ENCODE measurements at places on chromosomes 16 and 17.

DNA sequence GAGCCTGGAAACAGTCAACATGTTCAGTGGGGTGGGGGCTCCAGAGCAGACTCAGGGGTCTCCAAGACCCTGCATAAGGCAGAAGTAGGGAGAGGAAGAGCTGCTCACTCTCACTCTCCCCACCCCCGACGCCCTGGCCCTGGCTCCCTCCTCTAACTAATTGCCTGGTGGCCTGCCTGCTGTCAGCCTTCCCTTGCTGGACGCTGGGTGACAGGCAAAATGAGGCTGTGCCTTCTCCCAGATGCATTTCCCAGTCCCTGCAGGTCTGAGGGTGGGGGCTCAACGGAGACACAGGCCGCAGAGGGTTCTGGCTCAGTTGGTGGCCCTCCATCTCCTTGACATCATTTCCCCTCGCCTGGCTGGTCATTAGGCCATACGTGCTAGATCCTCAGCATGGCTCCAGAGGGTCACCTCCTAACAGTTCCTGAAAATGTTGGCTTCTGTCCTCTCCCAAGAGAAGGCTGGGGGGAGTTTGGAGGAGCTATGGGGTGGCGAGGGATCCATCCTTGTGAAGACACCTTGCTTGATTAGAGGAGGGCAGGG, 1.4 kb downstream of the FMNL1 start:
- DNase-seq = peak; percentile 32

- peak; percentile 51 for DNase-seq
These were observed 13.6 kb downstream of the G6PC3 start for GRCh38 chr17:44084131-44084538.

DNA sequence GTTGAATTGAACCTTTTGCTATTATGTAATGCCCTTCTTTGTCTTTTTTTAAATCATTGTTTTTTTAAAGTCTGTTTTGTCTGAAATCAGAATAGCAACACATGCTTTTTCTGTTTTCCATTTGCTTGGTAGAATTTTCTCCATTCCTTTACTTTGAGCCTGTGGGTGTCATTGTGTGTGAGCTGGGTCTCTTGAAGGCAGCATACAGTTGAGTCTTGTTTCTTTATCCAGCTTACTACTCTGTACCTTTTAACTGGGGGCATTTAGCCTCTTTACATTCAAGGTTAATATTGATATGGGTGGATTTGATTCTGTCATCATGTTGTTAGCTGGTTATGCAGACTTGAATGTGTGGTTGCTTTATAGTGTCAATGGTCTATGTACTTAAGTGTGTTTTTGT, 292.0 kb downstream of the MAP2K4 start:
- DNase-seq = no peak

- peak; percentile 34 for DNase-seq
These were observed 14.6 kb upstream of the LGALS9 start for GRCh38 chr17:27616414-27616813.

DNA sequence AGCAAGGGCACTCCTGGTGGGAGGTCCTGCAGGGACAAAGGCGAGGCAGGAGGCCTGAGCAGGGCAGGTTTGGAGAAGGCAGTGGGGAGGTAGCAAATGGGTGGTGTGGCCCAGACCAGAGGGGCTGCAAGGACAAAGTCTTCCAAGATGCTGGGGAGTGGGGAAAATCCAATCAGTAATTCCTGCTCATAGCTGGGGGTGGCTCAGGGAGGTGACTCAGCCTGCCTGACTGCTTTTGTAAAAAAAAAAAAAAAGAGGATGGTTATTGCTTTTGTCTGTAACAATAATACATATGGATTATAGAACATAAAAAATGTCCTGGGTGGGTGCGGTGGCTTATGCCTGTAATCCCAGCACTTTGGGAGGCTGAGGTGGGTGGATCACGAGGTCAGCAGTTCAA, 5.2 kb downstream of the IL34 start:
- no peak for DNase-seq

GRCh38 chr17:71845337-71845736, 275.5 kb upstream of the SOX9 start:
- no peak for DNase-seq

DNA sequence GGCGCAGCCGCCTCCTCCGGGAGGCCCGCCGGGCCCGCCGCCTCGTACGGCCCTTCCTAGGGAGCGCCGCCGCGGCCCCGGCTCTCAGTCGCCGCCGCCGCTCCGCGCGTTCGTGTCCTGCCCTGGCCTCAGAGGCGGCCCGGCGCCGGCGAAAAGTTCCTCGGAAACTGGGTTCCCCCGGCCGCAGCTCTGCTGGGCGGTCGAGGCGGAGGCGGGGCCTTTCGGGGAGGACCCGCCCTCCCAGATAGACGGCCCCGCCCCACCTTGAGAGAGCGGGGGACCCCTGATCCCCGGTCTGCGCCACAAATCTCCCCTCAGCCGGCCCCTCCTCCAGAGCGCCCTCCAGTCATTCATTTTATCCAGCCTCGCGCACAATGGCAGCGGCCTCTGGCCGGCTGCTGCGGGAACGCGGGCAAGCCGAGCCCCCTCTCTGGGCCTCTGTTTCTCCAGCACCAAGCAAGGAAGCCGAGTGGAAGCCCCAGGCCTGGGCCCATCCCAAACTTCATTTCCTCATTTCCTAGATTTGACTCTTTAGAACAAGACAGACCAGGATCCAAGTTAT, at the start of gene SREBF1:
TSS of gene SREBF1 (minus strand) at position 169 of the 562 bp plus-strand sequence. CDS start 169 bp downstream, outside the sequence.
- DNase-seq = peak; percentile 77

- DNase-seq = peak; percentile 15
These were observed 39.0 kb upstream of the EMP2 start for GRCh38 chr16:10619271-10619849.

GRCh38 chr17:46194393-46195216, 1.4 kb upstream of the KANSL1 start:
- DNase-seq = peak; percentile 92

- DNase-seq = no peak
These were observed 273.5 kb upstream of the RPL38 start for GRCh38 chr17:73929860-73930430.

- DNase-seq = no peak
These were observed 467.0 kb upstream of the C16orf82 start for GRCh38 chr16:26599785-26600104.

DNA sequence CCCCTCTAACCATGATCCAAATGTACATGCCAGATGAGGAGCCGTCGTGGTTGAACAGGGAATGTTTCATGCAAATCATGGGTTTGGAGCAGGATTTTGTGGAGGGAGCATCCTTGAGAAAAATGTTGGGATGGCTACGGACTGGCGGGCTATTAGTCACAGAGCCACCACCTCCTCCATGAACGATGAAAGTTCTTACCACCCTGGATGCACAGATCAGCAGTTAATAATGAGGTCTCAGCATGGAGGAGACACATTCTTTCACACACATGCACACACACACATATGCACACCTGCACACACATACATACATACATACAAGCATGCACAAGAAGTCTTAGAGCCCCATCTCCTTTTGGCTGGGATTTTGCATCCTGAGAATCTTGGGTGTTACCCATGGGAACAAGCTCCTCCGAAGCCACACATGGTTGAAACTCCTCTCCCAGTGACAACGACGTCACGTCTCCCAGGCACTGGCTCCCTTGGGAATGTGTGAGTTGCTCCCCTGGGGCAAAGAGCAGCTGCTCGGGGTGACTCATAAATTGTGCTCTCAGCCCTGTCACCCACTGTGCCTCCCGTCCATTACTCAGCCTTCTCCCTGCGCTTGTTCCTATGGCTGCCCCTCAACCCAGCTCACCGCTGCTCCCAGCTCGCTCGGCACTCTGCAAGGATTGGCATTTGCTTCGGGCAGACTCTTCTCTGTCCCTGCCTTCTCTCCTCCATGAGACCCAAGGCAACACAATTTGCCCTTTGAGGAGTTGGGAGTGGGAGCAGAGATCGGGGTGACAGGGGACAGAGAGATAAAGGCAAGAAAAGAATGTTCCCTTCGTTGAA, 344.6 kb downstream of the SOX9 start:
- DNase-seq = no peak

GRCh38 chr17:81651692-81652091, 4.7 kb downstream of the PDE6G start:
- no peak for DNase-seq

GRCh38 chr16:21190599-21190998, 20.8 kb downstream of the ZP2 start:
- DNase-seq = no peak

GRCh38 chr17:57311281-57312216, 55.2 kb downstream of the MSI2 start:
- no peak for DNase-seq

- DNase-seq = no peak
These were observed 1.9 kb downstream of the CDK5R1 start for GRCh38 chr17:32488604-32489180.

DNA sequence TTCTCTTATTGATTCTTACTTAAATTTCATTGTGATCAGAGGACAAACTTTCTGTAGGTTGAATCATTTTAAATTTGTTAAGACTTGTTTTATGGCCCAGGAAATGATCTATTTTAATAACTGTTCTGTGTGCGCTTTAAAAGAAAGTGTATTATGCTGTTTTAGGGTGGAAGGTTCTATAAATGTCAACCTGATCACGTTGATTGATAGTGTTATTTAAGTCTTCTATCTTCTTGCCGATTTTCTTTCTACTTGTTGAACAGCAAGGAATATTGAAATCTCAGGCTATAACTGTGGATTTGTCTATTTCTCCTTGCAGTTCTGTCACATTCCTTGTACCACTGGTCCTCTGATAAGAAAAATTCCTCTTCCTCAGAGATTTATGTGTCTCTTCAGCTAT, 112.7 kb downstream of the TANC2 start:
- no peak for DNase-seq

GRCh38 chr16:11212798-11213196, 43.2 kb downstream of the SOCS1 start:
- DNase-seq = no peak

DNA sequence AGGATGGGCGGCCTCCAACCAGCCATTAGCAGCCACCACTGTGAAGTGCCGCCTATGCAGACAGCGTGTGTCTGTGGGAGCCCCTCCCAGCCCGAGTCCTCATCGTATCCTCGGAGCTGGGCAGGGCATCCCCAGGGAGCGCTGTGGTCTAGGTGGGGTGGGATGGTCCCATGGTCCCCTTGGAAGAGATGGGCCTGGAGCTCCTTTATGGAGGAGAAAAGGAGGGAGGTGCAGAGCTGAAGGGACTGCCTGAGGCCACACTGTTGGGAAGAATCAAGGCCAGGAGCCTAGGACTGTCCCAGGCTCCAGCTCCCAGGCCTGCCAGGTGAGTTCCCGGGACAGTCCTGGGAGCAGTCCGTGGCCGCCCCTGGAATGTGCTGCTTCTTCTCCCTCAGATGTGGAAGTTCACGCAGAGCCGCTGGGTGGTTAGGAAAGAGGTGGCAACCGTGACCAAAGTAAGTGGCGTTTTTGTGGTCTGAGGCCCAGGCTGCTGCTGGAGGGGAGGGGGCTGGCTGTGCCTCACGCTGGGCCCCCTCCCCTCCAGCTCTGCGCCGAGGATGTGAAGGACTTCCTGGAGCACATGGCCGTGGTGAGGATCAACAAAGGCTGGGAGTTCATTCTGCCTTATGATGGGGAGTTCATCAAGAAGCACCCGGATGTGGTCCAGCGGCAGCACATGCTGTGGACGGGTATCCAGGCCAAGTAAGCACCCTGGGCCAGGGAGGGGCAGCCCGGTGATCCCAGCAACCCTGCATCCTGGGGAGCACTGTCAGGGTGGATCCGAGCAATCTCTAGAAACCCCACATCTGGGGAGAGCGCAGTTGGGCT, 27.0 kb downstream of the POLR3E start:
- no peak for DNase-seq

DNA sequence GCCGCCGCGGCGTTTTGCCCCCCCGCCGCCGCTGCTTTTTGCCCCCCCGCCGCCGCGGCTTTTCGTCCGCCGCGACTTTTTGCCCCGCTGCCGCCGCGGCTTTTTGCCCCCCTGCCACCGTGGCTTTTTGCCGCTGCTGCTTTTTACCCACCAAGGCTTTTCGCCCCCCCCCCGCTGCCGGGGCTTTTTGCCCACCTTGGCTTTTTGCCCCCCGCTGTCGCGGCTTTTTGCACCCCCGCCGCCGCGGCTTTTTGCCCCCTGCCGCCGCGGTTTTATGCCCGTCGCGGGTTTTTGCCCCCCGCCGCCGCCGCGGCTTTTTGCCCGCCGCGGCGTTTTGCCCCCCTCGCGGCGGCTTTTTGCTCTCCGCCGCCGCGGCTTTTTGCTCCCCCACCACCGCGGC, 1343.0 kb downstream of the TP53TG3F start:
- no peak for DNase-seq

- peak; percentile 68 for DNase-seq
These were observed 319.8 kb downstream of the SEC14L1 start for GRCh38 chr17:77460514-77461046.

DNA sequence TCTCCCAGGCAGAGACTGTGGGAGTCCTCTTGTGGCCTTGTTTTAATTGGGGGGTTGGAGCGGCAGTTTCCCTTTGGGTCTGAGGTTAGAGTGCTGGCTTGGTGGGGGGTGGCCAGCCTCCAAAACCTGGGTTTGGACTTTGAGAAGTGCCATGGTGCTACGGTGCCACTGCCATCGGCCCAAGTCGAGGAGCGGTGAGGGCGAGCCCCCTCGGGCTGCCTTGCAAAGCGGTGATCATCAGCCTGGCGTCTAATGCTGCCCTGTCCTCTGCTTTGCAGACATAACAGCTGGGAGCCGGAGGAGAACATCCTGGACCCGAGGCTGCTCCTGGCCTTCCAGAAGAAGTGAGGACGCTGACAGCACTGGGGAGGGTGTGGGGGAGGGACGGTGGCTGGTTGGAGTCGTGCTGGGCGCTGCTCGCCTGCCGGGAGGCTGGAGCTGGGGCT, 1.2 kb downstream of the CBX2 start:
- DNase-seq = no peak

DNA sequence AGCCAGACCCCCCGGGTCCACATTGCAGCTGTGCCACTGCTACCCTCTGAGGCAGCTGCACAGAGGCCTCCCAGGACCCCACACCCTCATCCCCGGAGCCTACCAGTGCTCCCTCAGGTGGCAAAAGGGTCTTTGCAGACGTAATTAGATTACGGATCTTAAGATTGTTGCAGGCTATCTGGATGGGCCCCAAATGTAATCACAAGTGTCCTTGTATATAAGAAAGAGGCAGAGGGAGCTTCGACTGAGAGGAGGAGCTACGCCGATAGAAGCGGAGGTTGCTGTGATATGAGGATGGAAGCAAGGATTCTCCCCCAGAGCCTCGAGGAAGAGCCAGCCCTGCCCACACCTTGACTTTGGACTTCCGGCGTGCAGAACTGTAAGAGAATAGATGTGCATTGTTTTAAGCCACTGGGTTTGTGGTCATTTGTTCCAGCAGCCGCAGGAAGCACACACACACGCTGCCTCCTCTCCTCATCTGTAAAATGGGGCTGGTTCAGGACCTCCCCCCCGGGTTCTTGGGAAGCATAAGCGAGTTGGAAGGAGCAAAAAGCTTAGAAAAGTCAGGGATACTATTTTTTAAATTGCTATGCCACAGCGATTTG, 10.5 kb upstream of the RAI1 start:
- DNase-seq = no peak

GRCh38 chr17:1056761-1057160, 59.8 kb downstream of the TIMM22 start:
- DNase-seq = no peak
